CD4-positive, alpha-beta memory T cell (primary cell): ENCODE measurements at places on chromosomes 3 and 15. TPM values are rescaled to one million over a fixed set of nuclear protein-coding genes. Genes with fewer than 3 reads are reported as not detected.

KIAA1143 gene
- 31.3 TPM for polyA plus RNA-seq

ACOX2 gene
- not detected for polyA plus RNA-seq

TMEM40 gene
- not detected for polyA plus RNA-seq

DNA sequence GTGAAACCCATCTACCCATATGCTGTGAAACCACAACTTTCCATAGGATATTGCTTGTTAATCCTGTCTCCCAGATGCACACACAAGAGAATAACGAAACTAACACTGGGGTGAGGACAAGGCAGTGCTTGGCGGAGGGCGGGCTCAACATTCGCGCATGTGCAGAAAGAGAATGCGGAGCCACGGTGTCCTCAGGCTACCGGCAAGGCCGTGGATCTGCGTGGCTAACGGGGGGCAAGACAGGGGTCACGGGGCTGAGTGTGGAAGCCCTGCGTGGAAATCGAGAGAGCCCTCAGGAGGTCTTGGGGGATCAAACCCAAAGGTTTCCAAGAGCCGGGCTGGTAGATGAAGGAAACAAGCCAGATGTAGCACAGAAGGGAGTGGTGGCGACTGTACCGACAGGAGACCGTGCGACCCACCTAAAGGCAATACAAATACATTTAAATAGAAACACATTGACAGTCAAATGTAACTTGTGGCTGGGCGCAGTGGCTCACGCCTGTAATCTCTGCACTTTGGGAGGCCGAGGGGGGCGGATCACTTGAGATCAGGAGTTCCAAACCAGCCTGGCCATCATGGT is 48.5 kb upstream of the TRA2B start:
- H3K36me3 ChIP-seq = no peaks in the 10 kb centered on the region
- no peak for DNase-seq
- H3K27ac ChIP-seq = no peak overlapping the region
- no peak overlapping the region for H3K4me3 ChIP-seq
- H3K27me3 ChIP-seq = no peaks in the 10 kb centered on the region

- H3K4me1 ChIP-seq = peaks cover 24% of the 10 kb centered on the region
- no peak for DNase-seq
- H3K4me3 ChIP-seq = no peak overlapping the region
These were observed 73.3 kb downstream of the FNDC3B start for GRCh38 chr3:172112734-172113120.

- DNase-seq = no peak
- H3K4me3 ChIP-seq = no peak overlapping the region
- no peaks in the 10 kb centered on the region for H3K36me3 ChIP-seq
- no peaks in the 10 kb centered on the region for H3K27me3 ChIP-seq
- H3K27ac ChIP-seq = no peak overlapping the region
- no peaks in the 10 kb centered on the region for H3K4me1 ChIP-seq
These were observed 296.6 kb upstream of the CDIN1 start for GRCh38 chr15:36282821-36283220.

ITIH4 gene
- polyA plus RNA-seq = 1.6 TPM
